Muscle of arm (tissue), 14 donors: ENCODE measurements at places on chromosomes 5 and 9. TPM values are rescaled to one million over a fixed set of nuclear protein-coding genes. Genes with fewer than 3 reads are reported as not detected.

WDR38 gene
- 0.34 TPM for polyA plus RNA-seq

CER1 gene
- 0.97 TPM for polyA plus RNA-seq

RAB3C gene
- polyA plus RNA-seq: 1.2 TPM

ARL15 gene
- polyA plus RNA-seq: 139 TPM

NTRK2 gene
- 13.7 TPM for polyA plus RNA-seq

- no peak for DNase-seq
Observed at GRCh38 chr5:6604341-6604740, 28.5 kb downstream of the NSUN2 start.

- no peak for DNase-seq
Observed at GRCh38 chr5:5341531-5342292, 80.8 kb upstream of the ICE1 start.

GRCh38 chr9:128115187-128116103, 12.1 kb downstream of the PTGES2 start:
- DNase-seq: no peak

GRCh38 chr9:27538647-27539046, 9.0 kb upstream of the MOB3B start:
- no peak for DNase-seq

- peak; percentile 58 for DNase-seq
Observed at GRCh38 chr9:111068771-111069170, 30.5 kb upstream of the LPAR1 start.

- no peak for DNase-seq
Observed at GRCh38 chr5:122099060-122099790, 21.2 kb upstream of the LOX start.

DNA sequence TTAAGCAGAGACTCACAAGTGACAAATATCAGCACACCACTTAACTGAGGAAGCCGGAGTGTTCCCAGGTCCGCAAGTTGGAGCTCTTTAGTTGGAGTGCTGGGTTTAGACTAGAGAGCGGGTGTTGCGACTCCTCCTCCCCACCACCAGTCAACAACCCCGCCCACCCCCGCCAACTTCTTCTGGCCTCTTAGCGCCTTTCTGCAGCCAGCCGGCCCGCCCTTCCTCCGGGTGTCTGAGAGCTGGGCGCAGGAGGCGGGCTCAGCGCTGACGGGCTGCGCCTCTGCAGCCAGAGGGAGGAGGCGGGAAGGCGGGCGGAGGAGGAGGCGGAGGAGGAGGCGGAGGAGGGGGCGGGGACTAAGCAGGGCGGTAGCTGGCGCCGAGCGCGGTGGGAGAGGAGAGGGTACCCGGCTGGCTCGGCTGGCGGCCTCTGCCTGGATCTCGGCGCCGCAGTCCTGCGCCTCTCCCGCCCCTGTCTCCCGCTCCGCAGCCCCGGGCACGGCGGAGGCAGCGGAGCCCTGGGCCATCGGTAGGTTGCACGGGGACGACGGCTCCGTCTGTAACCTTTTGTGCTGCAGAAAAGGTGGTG, at the start of gene MACIR:
TSS of gene MACIR (plus strand) at position 396 of the 589 bp plus-strand sequence. CDS start 17,157 bp downstream, outside the sequence.
- peak; percentile 95 for DNase-seq
